ACHN (cell line): ENCODE measurements at places on chromosomes 2 and 18.
A peak's percentile ranks its signal among the peaks of the same experiment; 100 is the strongest.

DNA sequence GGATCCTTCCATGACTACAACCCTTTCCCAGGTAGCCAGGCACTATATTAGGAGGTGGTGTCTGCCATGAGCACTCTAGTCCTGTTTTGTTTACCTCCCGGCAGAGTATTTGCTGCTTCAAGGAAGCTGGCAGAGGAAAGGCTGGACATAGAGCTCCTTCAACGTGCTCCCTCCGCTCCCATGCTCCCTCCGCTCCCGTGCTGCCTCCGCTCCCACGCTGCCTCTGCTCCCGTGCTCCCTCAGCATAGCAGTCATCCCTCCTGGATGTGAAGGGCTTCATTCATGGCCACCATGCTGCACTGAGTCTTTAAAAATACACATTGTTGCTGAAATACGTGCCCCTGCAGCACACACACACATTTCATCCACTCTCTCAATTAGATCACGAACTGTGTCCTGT is 181.9 kb upstream of the MYT1L start:
- no peak for DNase-seq

- DNase-seq, result no peak
These were observed 53.7 kb downstream of the FAM210A start for GRCh38 chr18:13672657-13673056.

DNA sequence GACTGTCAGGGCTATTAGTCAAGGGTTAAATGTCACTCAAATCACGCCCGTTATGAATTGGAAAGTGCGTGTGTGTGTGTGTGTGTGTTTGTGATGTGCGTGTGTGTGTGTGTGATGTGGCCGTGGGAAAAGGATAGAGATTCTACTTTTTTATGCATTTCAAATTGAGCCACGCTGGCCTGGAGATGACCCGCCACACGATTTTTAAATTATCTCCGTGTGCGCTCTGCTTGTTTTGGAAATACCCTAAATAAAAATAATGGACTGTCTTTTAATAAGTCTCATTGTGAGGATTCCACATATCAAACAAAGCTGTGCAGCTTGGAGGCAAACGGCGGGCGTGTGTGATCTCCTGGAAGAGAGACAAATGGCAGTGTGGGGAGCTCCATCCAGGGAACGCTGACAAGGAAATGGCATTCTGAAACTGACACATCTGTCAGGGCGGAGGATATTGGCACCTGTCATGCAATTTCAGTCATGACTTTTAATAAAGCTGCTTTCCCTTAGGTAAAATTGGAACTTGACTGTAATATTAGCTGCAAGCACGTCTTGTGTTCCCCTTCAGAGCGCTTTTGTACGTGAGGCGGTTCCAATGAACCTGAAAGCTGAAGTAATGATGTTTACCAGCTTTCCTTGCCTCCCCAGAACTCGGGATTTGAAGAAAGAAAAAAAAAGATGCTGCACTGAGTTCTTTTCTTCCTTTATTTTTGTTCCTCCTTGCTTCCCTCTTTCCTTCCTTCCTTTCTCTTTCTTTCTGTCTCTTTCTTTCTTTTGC is 381.8 kb upstream of the SMIM21 start:
- DNase-seq, result no peak

DNA sequence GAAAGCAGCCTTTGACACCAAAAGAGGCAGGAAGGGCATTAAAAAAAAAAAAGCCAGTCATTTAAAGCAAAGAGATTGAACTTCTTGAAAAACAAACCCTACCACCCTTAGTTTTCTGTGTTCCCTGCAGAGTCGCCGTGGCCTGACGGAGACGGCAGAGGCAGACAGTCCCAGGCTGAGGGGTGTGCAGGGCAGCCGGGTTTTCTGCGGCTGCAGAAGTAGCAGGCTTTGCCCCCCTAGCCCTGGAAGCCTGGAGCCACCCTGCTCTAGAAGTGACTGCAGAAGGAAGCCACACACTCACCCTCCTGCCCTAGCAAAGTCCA is 2.8 kb downstream of the INPP5D start:
- DNase-seq, result no peak

GRCh38 chr2:237432484-237433092 is 18.6 kb upstream of the COL6A3 start:
- peak; percentile 90 for DNase-seq

GRCh38 chr18:63567276-63567675 is 19.9 kb upstream of the SERPINB13 start:
- no peak for DNase-seq

DNA sequence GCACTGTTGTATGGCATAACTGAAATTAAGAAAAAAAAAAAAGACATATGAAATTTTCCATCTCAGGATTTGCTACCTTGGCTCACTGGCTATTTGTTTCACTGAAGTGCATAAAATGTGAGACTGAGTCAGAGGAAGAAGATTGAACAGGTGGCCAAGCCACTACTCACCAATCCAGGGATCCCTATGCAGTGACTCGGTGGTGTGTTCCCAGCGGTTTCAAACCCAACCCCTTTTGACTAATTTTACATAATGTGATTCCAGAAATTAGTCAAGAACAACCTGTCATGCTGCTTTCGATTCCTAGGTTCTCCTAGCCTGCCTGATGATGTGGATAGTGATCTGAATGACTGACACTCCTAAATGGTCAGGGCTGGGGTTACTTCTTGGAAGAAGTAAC is 77.3 kb downstream of the KLHL14 start:
- no peak for DNase-seq

GRCh38 chr2:6312367-6312766 is 553.3 kb downstream of the CMPK2 start:
- no peak for DNase-seq

DNA sequence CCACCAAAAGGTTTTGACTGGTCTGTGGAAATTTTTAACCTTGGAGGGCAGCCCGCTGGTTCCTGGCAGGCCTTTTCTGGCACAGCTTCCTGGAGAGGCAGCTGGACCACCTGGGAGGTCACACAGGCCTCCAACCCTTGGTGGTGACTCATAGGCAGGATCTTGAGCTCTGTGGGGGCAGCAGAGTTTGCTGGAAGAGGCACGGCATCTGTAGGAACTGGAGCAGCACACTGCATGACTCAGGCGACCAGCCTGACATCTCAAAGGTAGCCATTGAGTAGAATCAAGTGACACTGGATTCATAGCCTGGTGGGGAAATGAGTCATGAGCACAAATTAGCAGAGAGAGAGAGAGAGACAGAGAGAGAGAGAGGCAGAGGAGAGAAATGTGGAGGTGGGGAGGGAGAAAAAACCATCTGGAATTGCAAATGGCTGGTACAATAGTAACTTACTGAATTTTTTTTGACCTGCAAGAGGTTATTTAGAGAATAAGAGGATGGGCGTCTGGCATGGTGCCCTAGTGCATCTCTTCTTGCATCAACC is 57.4 kb downstream of the TRPM8 start:
- peak; percentile 100 for DNase-seq
